ENCODE measurements at places on chromosomes 12 and 14.

GRCh38 chr12:40584763-40585162 lies 107.5 kb upstream of the CNTN1 start:
- no peak for DNase-seq

DNA sequence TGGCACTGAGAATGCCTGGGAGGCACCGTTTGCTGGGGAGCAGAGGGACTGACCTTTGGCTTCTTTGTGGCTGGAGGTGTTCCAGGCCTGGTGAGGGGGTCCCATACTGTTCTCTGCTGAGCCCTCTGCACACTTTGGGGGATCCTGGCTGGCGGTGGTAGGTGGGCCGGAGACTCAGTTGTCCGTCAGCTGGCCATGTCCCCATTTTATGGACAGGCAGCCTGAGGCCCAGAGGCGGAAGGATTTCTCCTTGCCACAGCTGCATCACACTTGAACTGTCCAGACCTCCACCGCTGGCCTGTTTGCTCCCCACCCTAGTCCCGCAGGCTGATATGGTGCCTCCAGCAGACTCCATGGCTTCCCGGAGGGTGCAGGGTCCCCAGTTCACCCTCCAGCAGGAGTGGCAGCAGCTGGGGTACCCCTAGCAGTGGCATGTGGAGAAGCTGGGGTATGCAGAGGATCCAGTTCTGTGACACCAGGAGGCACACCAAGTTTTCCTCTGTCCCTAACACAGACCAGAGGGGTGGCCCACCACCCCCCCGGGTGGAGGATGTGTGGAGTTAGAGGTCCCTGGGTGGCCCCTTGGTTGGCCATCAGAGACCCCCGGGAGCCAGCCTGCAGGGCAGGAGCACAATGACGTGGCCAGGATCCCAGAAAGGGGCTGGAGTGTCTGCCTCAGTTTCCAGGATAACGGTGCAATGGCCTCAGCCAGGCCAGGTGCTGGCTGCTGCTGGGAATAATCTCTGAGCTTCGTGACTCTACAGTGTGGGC lies 14.8 kb downstream of the SLC25A29 start:
- no peak for DNase-seq

DNA sequence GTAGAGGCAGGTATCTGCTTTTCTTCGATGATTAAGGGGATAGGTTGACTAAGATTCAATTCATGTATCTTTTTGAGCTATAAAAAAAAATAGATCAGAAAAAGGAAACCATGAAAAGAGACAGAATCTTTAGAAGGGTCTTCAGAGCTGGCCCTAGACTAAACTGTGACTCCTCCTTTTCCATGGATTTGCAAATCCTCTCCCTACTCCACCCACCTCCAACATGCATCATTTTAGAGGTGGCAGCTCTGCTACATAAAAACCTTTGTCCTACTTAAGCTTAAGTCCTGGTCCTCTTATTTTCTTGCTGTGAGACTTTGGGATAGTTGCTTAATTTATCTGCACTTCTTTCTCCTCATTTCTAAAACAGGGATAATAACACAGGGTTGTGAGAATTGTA lies 48.4 kb upstream of the LIMA1 start:
- DNase-seq: no peak

GRCh38 chr12:71295953-71296352 lies 138.2 kb upstream of the TSPAN8 start:
- no peak for DNase-seq

- DNase-seq: no peak
Measured at GRCh38 chr14:34843011-34843554, 32.1 kb downstream of the BAZ1A start.
